NCI-H226 (cell line): ENCODE measurements at places on chromosomes 4 and X.

DNA sequence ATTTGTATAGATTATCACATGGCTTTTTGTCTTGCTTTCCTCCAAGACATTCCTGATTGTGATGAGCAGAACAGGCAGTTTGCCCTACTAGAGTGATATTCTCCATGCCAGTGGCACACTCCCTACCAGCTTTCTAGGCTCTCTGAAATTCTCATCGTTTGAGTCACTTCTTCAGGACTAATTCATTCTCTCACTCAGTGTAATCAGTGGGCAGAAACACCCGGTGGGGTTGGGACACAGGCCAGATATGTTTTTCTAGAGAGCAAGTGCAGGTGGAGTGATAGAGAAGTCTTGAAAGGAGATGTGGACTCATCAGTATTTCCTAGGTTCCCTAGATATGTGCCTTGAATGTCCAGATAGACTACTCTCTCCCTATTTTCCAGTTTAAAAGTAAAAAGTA lies 13.1 kb downstream of the RAB33A start:
- peak; percentile 60 for DNase-seq

DNA sequence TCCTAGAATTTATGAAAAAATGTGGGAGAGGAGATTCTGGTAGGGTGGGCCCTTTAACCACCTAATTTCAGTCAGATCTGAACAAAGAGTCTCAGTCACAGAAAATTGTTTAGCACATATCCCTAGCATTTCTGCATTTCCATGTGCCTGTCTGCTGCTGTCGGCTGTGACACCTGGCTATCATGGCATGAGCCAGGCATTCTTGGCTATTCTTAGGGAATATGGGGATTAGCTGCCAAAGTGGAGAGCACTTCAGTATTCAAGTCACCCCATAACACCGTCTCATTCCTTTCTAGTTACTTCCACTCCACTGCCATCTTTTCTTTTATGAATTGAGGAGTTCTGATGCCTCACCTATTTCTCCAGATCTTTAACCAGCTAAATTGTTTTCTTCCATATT lies 211.5 kb downstream of the FRAS1 start:
- no peak for DNase-seq

DNA sequence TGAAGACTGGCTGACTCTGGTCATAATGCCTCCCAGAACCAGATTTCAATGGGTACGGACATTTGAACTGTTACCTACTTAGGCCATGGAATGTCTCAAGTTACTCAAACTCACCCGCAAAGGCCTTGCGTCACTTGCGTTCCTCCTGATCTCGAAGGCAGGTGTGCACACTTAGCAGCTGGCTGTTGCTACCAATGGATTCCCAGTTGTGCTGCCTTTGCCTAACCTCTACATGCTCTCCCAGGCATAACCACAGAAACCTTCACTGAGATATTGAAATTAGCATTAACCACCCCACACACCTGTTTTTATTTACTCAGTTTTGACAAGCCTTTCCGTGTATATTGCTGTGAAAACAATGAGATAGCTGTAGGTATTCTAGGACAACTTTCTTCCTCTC lies 2.8 kb downstream of the ERVMER34-1 start:
- no peak for DNase-seq

DNA sequence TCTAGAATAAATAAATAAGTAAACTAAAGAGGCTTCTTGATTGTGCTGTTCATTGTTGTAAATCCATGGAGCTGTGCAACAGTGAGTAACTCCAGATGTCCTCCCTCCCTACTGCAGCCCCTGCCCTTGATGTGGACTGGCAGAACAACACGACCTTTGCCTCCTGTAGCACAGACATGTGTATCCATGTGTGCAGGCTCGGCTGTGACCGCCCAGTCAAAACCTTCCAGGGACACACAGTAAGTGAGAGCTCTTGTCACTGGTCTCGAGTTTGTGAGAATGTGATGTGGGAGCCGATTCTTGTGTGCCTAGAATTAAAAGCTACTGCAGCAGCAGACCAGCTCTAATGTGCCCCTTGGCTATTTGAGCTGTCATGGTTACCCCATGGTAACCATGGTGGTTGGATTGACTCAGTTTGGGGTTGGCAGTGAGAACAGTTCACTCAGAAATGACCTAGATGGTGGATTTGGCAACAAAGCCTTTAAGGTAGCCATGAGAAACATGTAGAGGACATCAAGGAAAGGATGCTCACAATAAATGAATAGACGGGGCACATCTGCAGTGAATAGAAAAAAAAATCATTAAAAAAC lies 60.7 kb downstream of the GPR143 start:
- DNase-seq: no peak

GRCh38 chr4:4428966-4429875 lies 42.3 kb downstream of the NSG1 start:
- DNase-seq: no peak

- DNase-seq: peak; percentile 84
Observed at GRCh38 chr4:89111833-89112563, 665 bp downstream of the TIGD2 start.

GRCh38 chrX:78979789-78980464 lies 34.7 kb downstream of the P2RY10 start:
- DNase-seq: no peak

- peak; percentile 70 for DNase-seq
Observed at GRCh38 chr4:168509786-168510185, 12.9 kb downstream of the PALLD start.

GRCh38 chr4:84669201-84669600 lies 86.3 kb downstream of the CDS1 start:
- no peak for DNase-seq

- no peak for DNase-seq
Observed at GRCh38 chr4:185508181-185508580, 27.1 kb downstream of the PDLIM3 start.

DNA sequence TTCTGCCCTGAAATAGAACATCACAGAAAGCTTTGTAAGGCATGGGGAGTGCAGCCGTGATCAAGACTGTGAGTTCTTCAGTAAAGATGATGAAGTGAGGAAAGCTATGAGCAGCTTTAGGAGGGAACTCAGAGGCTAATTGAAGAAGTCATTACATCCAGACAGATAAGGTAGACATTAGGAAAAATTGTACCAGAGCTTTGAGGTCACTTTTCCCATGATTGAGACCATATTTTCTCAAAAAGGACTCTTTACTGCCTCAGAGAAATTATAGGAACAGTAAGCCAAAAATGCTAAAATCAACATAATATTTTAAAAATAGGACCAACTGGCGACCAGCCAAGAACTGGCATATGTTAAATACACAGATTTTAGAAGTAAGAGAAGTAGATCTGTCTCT lies 11.2 kb downstream of the CHST7 start:
- DNase-seq: no peak

DNA sequence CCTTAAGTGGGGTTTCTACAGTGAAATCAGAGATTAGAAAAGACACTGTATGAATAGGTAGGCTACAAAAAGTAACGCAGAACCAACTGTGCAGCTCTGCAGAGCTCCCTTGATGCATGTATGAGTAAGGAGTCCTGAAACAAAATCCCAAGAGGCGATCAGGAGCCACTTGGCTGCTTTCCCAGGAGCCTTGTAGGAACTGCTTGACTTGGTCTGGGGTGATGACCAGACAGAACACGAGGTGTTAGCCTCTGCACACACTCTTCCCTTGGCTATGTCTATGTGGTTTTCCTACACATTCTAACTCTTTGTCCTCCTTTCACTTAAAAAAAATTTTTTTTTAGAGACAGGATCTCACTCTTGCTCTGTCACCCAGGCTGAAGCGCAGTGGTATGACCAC lies 22.8 kb upstream of the AP1S2 start:
- no peak for DNase-seq

DNA sequence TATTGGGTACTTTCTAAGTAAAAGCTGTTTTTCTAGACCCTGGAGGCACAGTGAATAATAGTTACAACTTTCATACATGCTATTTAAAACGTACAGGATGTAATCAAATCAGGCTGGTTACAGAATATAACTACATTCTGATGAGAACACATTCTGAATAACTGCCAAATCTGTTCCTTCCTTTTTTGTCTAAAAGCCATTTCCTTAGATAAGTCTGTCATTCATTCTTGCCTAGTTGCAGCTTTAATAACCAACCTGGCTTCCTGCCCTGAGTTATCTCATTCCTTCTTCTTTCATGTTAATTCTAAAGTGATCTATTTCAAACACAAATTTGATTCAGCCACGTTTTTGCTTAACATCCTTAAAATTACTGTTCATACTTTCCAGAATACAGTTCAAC lies 189.7 kb upstream of the ITM2A start:
- no peak for DNase-seq

DNA sequence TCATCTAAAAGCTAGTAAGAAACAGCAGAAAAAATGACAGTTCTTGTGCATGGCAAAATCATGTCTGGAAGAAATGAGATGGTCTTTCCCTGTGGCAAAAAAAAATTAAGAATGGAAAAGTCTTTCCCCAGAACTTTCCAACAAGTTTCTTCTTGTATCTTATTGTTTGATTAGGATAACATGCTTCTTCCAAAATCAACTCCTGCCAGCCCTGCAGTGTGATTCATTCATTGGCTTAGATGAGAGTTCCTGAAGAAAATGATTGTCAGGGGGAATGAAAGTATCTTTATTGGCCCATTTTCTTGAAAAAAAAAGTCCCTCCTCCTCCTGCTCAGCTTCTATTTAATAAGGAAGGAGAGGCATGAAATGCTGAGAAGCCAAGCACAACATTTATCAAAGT lies 407.7 kb downstream of the ARAP2 start:
- DNase-seq: no peak

- DNase-seq: no peak
Observed at GRCh38 chrX:19857131-19857530, 30.3 kb downstream of the SH3KBP1 start.

DNA sequence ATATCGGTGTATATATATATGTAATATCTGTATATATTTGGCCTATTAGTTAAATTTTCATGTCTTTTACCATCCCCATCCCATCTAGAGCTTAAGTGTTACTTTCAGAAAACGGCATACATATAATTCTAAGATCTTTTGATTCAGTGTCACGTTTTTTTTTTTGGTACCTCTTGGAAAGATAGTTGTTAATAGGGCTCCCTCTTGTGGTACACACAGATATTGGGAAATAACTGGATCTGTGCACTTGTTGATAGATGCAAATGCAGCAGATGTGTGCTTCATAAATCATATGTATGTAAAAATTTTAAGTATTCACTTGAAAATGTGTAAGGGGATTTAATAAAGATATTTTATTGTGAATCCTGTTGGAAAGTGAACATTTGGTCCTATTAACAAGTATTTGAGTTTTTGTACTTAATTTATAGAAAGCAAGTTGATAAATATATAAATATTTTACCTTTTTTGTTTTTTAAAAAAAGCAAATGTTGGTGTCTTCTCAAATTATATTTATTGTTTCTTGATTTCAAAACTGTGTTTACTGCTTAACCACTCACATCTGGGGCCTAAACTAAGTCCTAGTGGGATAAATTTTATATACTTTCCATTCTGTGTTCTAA lies 74.7 kb downstream of the PAQR3 start:
- no peak for DNase-seq

- DNase-seq: no peak
Observed at GRCh38 chr4:17760626-17761025, 20.8 kb downstream of the FAM184B start.

DNA sequence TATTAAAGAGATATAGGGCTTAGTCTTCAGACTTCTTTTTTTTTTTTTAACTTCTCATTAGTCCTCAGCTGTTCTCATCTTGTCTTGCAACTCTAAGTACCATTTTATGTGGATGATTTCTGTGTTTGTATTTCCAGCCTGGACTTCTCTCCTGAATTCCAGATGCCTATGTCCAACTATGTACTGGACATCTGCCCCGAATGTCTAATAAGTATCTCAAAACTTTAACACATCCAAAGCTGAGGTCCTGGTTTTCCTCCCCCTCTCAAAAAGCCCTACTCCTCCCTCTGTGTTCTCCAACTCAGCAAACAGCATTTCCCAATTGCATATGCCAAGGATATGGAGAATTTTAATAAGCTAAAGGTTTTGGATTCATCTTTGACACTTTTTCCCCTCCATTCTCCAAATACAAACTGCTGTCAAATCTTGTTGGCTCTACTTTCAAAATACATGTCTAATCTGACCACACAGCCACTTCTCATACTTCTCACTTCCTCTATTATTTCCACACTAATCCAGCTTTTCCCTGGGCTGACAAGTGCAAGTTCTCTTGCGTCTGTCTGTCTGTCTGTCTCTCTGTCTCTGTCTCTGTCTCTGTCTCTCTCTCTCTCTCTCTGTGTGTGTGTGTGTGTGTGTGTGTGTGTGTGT lies 79.8 kb downstream of the CLCN5 start:
- no peak for DNase-seq

- no peak for DNase-seq
Observed at GRCh38 chrX:129116676-129117470, 406.4 kb downstream of the SMARCA1 start.

GRCh38 chrX:101485212-101485949 lies at the start of gene ARMCX4:
TSS of gene ARMCX4 (plus strand) at chrX:101485456. CDS start at chrX:101488590, 3,134 bp downstream.
- DNase-seq: no peak

DNA sequence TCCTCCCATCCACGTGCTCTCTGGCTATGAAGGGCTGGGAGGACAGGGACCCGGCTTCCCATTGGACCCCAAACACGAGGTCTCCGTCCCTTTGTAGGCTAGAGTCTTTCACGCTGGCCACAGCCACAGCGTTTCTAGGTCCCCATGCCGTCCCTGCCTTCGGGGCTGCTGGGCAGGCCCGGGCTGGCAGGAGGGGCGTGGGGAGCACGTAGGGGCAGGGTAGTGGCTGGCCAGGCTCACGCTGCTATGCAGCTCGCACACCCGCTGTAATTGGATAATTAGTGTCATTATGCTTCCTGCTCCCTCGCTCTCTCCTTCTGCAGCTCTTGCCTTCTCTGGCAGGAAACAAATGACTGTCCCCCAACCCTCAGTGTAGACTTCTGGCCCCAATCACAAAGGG lies 9.8 kb downstream of the ATP2B3 start:
- DNase-seq: no peak

GRCh38 chr4:146193628-146194027 lies 18.1 kb downstream of the LSM6 start:
- no peak for DNase-seq

GRCh38 chr4:157172011-157172410 lies 48.5 kb upstream of the GRIA2 start:
- no peak for DNase-seq

DNA sequence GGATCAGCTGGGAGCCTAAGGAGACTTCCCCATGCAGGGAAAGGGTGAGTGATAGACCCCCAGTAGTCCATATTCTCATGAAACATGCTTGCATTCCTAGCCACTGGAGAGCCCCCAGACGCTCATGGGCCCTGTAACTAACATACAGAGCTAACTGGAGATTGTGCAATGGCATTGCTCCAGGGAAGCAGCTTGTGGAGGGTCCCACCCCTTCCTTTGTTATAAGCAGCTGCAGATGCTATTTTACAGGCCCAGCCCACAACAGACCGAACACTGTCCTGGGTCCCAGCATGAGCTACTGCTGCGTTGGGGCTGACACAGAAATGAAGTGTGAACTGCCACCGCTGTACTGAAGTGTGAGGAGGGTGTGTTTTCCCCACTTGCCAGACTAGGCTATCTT lies 1465.7 kb upstream of the DIAPH2 start:
- DNase-seq: no peak

GRCh38 chr4:121749225-121749624 lies 15.7 kb downstream of the SMIM43 start:
- DNase-seq: no peak

DNA sequence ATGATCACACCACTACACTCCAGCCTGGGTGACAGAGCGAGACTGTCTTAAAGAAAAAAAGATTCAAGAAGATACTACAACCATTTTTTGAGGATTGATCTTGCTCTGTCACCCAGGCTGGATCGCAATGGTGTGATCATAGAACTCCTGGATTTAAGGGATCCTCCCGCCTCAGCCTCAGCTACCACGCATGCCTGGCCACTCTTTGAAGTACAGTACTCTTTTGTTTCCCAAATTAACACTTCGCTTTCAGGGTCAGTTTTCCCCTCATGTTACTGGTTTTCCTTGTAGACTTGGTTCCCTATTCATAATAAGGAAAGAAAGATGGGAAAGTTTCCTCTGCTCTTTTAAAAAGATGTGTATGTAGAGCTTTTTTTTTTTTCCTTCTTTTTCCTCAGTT lies 34.3 kb downstream of the FHIP1A start:
- no peak for DNase-seq
